T-helper 17 cell (primary cell): ENCODE measurements at places on chromosomes 16 and 17. TPM values are rescaled to one million over a fixed set of nuclear protein-coding genes. Genes with fewer than 3 reads are reported as not detected.
A peak's percentile ranks its signal among the peaks of the same experiment; 100 is the strongest.

DNA sequence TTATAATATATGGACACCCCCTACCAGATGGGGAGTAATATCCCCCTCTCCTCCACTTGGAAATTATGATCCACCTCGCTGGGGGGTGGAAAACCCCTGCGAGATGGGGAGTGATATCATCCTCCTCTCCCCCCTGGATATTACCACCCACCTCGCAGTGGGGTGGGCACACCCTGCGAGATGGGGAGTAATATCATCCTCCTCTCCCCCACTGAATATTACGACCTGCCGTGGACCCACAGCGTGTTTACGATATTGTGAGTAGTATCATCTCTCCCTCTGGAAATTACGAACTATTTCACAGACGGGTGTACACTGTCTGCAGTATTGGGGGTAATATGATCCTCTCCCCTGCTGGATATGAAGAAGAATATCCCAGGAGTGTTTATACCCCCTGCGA lies 228.3 kb upstream of the WSCD1 start:
- no peak for DNase-seq

GRCh38 chr16:117379-118365 lies 20.8 kb downstream of the NPRL3 start:
- peak; percentile 43 for DNase-seq

DNA sequence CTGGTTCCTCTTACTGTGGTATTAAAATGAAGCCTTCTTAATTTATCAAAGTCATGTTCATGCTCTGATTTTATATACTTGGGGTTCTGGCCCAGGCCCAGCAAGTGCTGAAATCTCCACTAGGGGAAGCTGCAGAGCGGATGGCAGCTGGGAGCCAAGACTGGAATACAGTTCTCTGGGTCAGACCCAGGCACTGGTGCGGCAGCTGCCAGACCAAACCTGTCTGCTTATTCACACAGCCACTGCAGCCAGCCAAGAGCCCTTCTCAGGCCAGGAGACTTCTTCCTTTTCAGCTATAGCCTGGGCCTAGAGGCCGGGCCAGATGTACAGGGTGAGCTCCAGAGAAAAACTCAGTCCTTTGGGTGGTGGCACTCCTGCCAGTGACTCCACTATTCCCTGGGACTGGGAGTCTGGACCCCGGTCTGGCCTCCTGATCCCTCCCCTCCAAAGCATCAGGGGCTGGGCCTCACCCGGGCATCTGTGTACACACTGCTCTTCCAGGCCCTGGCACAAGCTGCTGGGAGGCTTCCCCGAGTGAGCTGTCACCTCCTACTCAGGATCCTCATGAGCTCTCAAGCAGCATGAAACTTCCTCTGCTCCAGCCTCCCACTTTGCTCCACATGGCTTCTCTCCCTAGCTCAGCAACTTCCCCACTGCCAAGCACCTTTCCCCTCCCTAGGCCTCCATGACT lies 24.4 kb downstream of the ATP6V0D1 start:
- no peak for DNase-seq

GRCh38 chr16:60788631-60789030 lies 1247.6 kb downstream of the CDH8 start:
- DNase-seq = no peak

- DNase-seq = no peak
Observed at GRCh38 chr17:73293480-73293911, 18.3 kb downstream of the CDC42EP4 start.

DNA sequence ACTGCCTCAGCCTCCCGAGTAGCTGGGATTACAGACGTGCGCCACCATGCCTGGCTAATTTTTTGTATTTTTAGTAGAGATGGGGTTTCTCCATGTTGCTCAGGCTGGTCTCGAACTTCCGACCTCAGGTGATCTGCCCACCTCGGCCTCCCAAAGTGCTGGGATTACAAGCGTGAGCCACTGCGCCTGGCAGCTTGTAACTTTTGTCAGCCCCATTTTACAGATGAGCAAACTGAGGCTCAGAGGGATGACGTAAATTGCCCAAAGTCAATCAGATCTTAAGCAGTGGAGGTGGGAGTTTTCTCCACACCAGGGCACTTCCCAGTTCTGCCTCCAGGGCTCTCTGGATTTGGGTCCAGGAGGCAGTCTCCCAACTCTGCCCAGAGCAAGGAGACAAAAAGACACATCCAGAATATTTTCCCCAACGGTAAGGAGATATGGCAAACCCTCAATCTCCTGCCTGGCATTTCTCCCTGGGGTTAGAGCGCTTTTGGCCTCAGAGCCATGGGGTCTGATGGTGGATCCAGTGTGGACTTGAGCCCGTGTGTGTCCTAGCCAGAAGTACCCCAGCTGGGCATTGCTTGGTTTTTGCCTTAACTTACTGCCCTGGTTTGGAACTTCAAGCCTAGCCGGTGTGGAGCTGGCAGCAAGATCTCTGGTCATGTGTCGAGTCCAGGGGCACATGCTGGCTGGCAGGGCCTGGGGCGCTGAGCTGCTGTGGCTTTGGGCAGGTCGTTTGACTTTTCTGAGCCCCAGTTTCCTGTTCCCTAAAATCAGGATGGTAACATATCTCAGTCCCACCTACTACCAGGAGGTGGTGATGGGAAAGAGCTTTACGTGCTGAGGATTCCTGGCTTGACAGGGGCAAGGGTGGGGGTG lies 3.4 kb downstream of the ADAM11 start:
- no peak for DNase-seq

GRCh38 chr17:63138713-63139112 lies 172.7 kb downstream of the TANC2 start:
- no peak for DNase-seq

GRCh38 chr16:79316004-79316458 lies 284.5 kb downstream of the MAF start:
- no peak for DNase-seq

DNA sequence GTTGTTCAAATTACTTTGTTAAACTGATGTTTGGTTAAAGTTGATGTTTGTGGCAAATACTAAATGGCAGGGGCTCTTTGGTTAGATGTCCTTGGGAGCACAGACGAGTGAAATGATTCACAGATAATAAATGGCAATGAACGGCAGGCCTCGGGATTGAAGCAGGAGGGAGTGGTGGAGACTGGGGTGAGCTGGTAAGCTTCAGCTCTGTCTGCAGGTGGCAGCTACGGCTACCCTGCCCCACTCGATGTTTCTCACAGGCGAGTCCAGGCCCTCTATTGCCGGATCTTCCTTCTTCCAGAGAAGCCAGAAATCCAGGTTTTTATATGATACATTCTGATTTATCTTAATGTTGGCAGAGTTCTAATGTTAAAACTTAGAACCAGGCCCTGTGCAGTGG lies 144.8 kb upstream of the CACNG5 start:
- no peak for DNase-seq

The KRTAP9-4 gene
- not detected for total RNA-seq

The RPS2 gene
- 3,200 TPM for total RNA-seq

The TLCD2 gene
- 0.26 TPM for total RNA-seq

The ABHD15 gene
- total RNA-seq = 14.2 TPM

The KCTD19 gene
- total RNA-seq = not detected
